ENCODE measurements at places on chromosomes 11 and 22. TPM values are rescaled to one million over a fixed set of nuclear protein-coding genes. Genes with fewer than 3 reads are reported as not detected.

Gene A4GALT
- total RNA-seq, result 16.8 TPM

Gene E2F8
- 10.7 TPM for total RNA-seq

Gene FAM83F
- total RNA-seq, result 43.1 TPM

Gene CBLIF
- total RNA-seq, result not detected

Gene RIBC2
- total RNA-seq, result 2.4 TPM

Gene DPAGT1
- total RNA-seq, result 64.6 TPM

Gene APOL4
- not detected for total RNA-seq

Gene HTATIP2
- total RNA-seq, result 51.3 TPM

Gene CRYBB2
- not detected for total RNA-seq

Gene ADAMTS15
- total RNA-seq, result 3.7 TPM

Gene TPBGL
- total RNA-seq, result 0.60 TPM

Gene PKNOX2
- 3.7 TPM for total RNA-seq

Gene DRICH1
- total RNA-seq, result 0.26 TPM

Gene LMNTD2
- 6.0 TPM for total RNA-seq

Gene MYBPC3
- total RNA-seq, result 0.07 TPM

DNA sequence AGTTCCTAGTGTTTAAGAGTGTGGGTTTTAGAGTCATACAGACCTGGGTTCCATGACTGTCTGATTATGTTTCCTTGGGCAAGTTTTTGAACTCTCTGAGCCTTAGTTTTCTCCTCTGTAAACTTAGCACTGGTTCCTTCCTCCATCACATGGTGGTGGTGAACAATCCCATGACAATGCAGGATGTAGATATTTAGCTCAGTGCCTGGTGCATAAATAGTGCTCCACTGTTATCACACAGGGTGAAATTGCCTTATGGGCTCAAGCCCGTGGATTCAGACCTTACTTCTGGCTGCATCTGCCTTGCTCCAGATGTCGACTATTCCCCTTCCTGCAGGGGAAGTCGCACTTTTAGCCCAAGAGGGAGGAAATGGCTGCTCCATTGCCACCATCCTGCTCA is 62.7 kb downstream of the LDLRAD3 start:
- DNase-seq, result no peak

GRCh38 chr11:8621147-8621546 is 27.1 kb upstream of the STK33 start:
- DNase-seq, result no peak

GRCh38 chr11:17776212-17776875 is 41.8 kb downstream of the KCNC1 start:
- no peak for DNase-seq

- no peak for DNase-seq
Measured at GRCh38 chr11:46066335-46066734, 54.9 kb downstream of the PHF21A start.

GRCh38 chr11:75280227-75280701 is 39.7 kb downstream of the TPBGL start:
- peak; percentile 88 for DNase-seq

- DNase-seq, result no peak
Measured at GRCh38 chr11:28820296-28820989, 712.3 kb downstream of the METTL15 start.

GRCh38 chr11:11611381-11611780 is 10.4 kb downstream of the GALNT18 start:
- DNase-seq, result no peak

- peak; percentile 13 for DNase-seq
Measured at GRCh38 chr11:34640050-34640923, 19.4 kb downstream of the EHF start.

- peak; percentile 30 for DNase-seq
Measured at GRCh38 chr22:42902875-42903510, 45.9 kb upstream of the ARFGAP3 start.

DNA sequence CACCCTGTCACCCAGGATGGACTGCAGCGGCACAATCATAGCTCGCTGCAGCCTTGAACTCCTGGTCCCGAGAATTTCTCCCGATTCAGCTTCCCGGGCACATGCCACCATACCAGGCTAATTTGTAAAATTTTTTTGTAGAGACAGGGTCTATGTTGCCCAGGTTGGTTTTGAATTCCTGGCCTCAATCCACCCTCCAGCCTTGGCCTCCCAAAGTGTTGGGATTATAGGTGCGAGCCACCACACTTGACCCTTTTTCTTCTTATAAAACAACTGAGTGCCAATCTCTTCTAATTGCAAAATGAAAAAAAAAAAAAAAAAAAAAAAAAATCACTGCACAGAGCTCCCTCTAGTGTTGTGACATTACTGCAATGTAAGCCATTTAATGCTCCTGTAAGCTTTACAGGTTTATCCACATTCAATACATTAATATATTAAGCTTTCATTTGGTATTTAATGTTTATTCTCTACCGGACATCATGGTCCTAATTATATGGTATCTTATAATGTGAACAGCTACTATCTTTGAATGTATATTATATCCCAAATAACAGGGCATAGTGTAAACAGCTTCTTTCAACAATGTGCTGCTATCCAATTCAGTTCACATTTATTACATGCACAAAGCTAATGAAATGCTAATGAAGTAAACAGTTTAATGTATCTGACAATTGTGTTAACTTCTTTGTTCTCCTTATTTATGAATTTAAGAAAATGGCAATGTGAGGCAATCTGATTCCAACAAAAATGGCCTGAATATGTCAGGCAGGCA is 44.6 kb downstream of the COPB1 start:
- DNase-seq, result no peak

- no peak for DNase-seq
Measured at GRCh38 chr22:44660051-44660830, 41.8 kb upstream of the PRR5 start.

DNA sequence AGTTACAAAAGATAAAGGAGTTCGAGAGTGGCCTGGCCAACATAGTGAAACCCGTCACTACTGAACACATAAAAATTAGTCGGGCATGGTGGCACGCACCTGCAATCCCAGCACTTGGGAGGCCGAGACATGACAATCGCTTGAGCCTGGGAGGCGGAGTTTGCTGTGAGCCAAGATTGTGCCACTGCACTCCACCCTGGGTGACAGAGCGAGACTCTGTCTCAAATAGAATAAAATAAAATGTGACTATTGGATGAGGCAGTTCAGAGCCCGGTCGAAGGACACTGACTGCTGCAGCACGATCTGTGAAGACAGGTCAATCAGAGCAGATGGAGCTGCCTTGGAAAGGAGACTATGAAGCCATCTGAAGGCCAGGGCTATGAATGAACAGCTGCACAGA is 37.7 kb upstream of the ANO1 start:
- no peak for DNase-seq

DNA sequence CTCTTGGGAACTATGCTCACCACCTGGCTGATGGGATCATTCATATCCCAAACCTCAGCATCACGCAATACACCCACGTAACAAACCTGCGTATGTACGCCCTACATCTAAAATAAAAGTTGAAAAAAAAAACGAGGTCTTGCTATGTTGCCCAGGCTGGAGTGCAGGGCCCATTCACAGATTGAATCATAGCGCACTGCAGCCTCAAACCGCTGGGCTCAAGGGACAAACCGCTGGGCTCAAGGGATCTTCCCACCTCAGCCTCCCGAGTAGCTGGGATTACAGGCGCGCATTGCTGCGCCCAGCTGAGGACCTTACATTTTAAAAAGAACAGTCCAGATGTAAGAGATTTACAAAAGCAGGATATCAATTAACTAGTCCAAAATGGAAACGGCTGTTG is 41.9 kb upstream of the EMID1 start:
- no peak for DNase-seq

DNA sequence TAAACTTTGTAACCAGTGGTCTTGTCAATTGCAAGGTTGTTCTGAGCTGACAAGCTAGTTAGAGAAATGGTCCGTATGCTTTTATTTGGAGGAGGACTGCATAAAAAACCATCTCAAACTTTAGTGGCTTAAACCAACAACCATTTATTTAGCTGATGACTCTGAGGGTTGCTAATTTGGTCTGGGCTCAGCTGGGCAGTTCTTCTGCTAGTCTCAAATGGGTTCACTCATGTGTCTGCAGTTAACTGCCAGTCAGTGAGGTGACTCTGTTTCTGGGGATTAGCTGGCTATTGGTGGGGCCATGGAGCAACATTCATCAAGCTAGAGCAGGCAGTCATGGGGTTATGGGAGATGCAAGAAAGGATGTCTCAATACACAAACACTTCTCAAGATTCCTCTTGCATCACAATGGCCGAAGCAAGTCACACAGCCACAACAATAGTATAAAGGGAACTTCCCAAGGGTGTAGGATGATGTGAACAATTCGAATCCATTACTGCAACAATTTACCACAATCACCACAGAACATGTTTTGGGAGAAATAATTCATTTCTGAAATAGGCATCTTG is 521.9 kb downstream of the INSC start:
- no peak for DNase-seq
